ENCODE measurements at places on chromosomes 11 and 22.

DNA sequence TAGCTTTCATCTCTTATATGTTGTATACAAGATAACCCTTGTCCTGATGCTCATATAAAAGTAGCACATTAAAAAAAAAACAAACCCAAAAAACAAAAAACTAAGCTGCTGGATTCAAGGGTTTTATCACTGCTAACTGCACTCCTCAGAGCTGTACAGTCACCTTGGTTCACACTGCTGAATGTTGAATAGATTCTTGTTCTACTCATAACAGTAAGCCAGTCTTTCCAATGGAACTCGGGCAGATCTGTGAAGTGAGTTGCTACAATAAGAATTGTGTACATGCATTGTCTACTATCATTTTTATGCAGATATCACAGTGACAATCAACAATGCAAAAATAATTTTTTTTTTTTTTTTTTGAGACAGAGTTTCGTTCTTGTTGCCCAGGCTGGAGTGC is 4.7 kb downstream of the HARBI1 start:
- no peak for DNase-seq

GRCh38 chr11:93073026-93073425 is 103.6 kb downstream of the MTNR1B start:
- DNase-seq, result no peak

GRCh38 chr11:20051469-20052399 is 108.5 kb downstream of the DBX1 start:
- no peak for DNase-seq

DNA sequence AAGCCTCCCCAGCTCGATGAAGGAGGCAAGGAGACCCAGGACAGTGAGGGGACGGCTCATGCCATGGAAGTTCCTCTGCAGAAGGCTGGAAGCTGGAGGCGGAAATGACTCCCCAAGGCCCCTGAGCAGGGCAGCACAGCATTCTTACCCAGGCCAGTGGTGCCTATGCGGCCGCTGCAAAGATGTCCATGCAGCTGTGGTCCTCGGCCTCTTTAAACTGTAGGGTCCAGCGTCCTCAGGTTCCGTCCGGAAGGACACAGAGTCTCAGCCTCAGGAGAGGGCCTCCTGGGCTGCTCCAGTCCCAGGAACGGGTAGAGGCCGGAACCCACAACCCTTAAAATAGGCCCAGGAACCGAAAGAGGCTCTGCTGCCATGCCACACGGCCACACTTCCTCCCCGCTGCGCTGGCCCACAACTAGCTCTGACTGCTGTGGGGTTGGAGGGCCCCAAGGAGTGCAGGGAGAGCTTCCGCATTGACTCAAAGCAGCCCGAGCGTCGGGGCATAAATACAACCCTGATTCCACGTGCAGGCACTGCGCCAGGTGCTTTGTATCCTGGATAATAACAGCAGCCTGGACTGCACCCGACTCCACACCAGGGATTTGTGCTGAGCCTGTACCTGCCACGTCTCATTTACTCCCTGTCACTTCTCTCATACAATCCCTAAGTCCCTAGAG is 5.5 kb downstream of the KIAA0930 start:
- DNase-seq, result no peak

GRCh38 chr22:47204002-47204979 is 441.8 kb downstream of the TBC1D22A start:
- DNase-seq, result no peak

DNA sequence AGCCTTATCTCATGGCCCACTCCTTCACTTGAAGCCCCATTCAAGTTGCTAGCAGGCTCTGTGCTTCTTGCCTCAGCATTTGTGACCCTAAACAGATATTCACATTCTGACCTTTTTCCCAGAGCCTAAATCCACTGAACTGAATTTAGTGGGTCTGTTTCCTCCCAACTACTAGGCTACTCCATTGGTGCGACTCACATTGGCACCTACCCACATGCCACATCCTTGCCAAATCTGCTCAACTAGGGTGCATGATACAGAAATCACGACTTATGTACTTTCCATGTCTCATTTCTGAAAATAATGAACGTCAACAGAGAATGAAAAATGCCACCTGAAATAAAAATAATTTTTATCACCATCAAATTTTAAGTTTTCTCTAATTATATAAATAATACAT is 8.4 kb upstream of the MMP12 start:
- no peak for DNase-seq

- DNase-seq, result no peak
Observed at GRCh38 chr11:117230999-117231841, 653 bp downstream of the PCSK7 start.

- no peak for DNase-seq
Observed at GRCh38 chr11:110355011-110355744, 58.8 kb upstream of the RDX start.

DNA sequence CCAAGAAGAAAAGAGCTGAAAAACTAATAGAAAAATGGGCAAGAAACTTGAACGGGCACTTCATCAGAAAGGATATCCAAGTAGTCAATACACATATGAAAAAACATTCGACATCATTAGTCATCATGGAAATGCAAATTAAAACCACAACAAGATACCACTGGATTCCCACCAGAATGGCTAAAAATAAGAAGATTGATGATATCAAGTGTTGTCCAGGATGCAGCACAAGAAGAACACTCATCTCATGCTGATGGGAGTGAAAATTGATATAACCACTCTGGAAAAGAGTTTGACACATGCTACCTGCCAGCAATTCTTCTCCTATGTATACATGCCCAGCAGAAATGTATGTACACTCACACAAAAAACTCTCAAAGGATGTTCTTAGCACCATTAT is 26.9 kb upstream of the SCUBE2 start:
- no peak for DNase-seq

DNA sequence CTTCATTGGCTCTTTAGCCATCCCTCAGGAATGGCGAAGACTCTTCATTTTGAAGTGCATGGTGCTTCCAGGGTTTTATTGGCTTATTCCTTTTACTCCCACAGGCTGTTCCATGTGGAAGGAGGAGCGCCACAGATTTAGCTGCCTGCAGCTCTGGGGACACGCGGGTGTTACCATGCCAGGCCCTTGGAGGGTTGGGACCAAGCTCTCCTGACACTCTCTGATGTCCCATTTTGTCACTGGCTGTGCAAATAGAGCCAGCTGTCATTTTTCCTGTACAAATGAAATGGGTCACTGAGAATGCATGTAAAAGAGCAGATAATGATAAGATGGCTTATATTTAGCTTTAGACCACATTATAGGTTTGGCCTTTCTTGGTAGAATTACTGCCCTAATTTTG is 9.2 kb downstream of the THYN1 start:
- no peak for DNase-seq

GRCh38 chr22:33180356-33180755 is 122.2 kb upstream of the SYN3 start:
- no peak for DNase-seq

DNA sequence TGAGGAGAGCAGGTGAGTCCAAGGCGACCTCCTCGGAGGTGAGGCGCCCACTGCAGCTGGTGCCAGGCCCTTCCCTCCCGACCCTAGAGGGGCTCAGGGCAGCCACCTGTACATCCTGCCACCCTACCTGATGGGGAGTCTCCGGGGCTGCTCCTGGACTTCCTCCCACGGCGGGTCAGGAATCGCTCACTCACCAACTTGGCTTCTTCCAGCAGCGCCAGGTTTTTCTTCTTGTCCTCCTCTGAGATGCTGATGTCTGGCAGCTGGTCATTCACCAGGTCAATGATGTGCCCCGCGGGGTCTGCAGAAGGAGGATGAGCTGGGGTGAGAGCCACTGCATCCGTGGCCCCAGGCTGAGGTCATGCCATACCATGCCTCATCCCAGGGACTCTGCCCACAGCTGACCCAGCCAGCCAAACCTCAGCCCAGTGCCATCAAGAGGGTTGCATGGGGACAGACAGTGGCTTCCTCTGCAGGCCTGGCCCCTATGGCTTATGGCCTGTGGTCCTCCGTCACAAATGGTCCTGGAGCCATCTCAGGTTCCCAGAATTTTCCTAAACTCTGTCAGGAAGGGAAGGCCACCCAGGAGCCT is 61.0 kb upstream of the LYVE1 start:
- no peak for DNase-seq

DNA sequence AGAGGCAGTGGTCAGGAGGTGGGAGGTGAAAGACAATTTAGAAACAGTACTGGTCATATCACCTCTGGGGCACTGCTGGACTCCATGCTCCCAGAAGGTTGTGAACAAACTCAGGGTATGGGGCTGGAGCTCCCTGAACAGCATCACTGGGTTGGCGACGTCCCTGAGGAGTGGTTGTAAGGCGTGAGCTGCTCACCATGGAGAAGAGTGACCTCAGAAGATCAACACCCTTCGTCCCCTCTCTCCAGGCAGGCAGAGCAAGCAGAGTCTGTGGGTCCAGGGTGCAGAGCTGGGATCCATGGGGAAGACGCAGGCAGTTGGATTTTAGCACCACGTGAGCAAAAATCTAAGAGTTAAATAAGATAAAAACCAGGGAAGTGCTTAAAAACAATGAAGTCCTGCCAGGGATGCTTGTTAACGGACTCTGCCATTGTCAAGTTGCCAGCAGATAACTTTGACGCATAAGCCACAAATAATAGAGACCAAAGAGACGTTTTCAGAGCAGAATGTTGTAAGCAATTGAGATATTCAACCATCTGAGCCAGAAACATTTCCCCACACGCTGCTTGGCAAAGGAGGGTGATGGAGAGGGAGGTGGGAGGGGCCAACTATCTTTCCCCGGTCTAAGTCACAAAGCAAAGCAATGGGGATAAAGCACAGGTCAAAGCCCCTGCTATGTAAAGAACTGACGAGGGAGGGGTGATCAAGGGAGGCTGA is 13.6 kb downstream of the PNPLA5 start:
- no peak for DNase-seq

GRCh38 chr11:6613496-6613895 is 1.5 kb upstream of the TAF10 start:
- DNase-seq, result no peak

DNA sequence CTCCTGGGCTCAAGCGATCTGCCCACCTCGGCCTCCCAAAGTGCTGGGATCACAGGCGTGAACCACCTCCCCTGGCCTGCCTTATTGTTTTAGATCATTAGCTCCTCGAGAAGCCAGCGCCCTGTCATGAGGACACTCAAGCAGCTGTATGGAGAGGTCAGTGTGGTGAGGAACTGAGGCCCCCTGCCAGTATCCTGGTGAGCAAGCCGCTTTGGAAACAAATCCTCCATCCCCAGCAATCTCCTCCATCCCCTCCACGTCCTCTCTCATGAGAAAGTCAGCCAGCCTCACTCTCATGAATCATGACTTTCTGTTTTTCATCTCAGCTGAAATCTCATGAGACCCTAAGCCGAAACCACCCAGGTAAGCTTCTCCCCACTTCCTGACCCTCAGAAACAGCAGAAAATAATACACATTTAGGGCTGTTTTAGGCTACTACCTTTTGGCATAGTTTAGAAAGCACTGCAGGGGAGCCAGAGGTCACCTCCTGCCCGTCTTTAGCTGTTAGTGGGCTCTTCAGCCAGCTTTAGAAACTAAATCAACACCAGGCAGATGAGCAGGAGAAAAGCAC is 56.0 kb downstream of the CTTN start:
- no peak for DNase-seq

All from endothelial cell (in vitro differentiated cells).